Stimulated activated CD8-positive, alpha-beta memory T cell treated with anti-CD3 and anti-CD28 coated beads, Interleukin-4, amount 100 ng/mL, for 1 hour (primary cell): ENCODE measurements at places on chromosomes 5 and 9.

DNA sequence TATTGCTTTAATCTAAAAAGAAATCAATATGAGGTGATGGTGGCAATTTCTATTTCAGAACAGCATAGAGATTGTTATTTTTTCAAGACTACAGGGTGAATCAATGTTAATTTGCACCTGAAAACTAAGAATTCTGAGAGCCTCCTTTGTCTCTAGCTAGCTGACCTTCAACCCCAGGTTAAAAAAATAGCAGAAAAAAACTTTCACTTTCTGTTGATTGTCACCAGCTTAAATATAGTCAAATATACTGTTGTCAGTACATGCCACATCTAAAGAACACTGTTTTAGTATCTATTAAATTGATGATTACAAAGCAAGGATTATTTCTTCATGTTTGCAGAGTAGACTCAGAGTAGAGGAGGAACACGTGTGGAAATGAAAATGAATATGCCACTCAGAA lies 1371.4 kb downstream of the MAT2B start:
- DNase-seq: no peak

DNA sequence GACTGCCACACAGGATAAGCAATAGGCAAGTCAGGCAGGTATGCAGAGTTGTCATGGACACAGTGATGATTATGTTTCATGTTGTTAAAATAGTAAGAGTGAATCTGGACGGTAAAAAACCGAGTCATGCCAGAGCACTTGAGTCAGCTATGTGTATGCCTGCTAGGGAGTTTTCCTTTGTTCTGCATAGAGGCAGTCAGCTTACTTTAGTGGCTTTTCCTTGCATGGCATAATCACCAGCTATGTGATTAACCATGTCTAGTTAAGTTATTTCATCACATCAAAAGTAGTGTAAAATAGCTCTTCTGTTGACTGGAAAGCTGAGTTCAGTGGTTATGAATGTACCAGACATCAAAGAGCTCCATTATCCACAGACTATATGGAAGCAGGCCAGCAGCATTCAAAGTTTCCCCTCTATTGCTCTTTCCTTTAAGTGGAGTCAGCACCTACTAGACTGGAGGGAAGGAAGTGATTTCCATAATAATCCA lies 989.8 kb downstream of the TLE1 start:
- no peak for DNase-seq

- no peak for DNase-seq
These were observed 13.3 kb downstream of the UCK1 start for GRCh38 chr9:131517761-131518190.

DNA sequence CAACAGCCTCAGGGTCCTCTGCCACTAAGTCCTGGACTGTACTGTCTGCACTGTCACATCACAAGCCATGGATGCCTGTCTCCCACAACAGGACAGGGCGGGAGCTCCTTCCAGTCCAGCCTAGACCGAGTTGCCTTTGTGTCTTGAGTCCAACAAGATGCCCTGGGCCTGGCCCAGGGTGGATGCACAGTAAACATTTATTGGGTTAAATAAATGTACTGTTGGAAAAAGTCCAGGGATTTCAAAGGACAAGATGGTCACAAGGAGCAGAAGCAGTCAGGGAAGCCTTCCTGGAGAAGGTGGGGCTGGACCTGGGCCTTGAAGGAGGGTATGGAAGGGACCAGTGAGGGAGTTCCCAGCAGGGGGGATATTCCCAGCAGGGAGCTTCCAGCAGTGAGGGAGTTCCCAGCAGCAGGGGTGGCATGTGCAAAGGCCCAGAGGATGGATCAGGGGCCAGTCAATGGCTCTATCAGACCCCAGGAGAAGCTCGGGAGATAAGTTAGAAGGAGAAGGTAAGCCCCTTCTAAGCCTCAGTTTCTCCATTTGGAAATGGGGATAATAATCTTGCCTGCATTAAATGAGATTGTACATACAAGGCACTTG lies 72.7 kb upstream of the NEURL1B start:
- DNase-seq: no peak

GRCh38 chr9:10048994-10049393 lies 563.8 kb downstream of the PTPRD start:
- no peak for DNase-seq

DNA sequence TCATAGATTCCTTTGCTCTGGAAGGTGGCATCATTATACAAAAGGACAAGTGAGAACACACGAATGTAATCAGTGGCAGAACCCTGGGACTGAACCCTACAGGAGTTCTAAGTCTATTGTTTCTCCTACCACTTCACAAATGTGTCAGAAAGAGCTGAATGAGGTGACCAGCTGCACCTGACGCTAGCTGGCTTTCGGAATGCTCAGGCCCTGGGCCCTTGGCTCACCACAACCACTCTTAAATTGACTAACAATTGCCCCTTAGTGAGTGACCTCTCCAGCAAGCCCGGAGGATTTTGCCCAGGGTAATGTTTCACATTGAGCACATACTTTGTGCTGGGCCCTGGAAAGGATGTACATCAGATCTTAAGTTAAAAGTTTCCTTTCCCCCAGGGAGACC lies 41.2 kb upstream of the ABCA1 start:
- DNase-seq: no peak

GRCh38 chr5:54799645-54800044 lies 185.7 kb downstream of the ESM1 start:
- DNase-seq: no peak

DNA sequence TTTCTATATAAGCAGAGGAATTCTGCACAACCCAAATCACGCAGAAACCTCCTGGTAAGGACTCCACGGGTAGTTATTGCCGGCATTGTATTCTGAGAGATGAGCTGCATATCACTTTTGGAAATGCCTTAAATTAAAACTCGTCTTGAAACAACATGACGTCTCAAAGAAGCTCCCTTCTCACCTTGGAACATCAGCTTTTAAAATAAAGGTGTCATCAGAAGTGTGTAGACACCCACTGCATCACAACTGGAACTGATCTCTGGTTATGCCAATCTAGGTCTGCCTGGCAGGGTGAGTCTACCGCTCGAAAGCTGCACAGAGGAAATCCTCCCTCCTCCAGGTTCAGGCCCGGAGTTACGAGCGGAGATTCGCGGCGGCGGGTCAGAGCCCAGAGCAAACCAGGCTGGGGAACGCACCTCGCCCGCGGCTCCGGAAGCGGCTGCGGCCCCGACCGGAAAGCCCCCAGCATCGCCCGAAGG lies 974 bp upstream of the SLC12A2 start:
- no peak for DNase-seq

- no peak for DNase-seq
These were observed 28.3 kb upstream of the NEURL1B start for GRCh38 chr5:172612771-172613170.

GRCh38 chr9:76528642-76529190 lies 69.7 kb downstream of the GCNT1 start:
- no peak for DNase-seq

- no peak for DNase-seq
These were observed 288.6 kb downstream of the ICE1 start for GRCh38 chr5:5711112-5711511.
